ENCODE measurements at places on chromosomes 6 and 20. TPM values are rescaled to one million over a fixed set of nuclear protein-coding genes. Genes with fewer than 3 reads are reported as not detected.

The SAMHD1 gene
- 16.3 TPM for total RNA-seq

The CARMIL1 gene
- total RNA-seq = 4.0 TPM

The POPDC3 gene
- 0.33 TPM for total RNA-seq

The CHD6 gene
- total RNA-seq = 27.9 TPM

All from dermis lymphatic vessel endothelial cell (primary cell).